ENCODE measurements at places on chromosomes 3 and 15. TPM values are rescaled to one million over a fixed set of nuclear protein-coding genes. Genes with fewer than 3 reads are reported as not detected.

The IMPG2 gene
- under 0.01 TPM for total RNA-seq

The DISP2 gene
- 0.43 TPM for total RNA-seq

DNA sequence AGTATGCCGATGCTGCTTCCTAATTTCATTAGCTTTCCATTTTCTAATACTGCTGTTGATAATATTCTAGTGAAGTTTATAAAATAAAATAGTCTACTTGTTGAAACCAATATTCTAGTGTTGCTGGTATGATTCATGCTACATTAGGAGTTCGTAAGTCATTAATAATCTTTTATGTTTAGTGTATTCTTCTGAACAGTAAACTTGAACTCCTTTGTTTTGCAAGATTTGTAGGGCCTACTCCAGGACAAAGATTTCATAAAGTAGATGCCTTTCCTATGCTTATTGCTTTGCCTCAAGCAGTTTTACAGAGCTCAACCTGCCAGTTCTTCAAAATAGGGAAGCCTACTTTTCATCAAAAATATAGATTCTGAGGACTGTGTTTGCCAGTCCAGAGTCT lies 111.5 kb downstream of the RSRC1 start:
- DNase-seq = no peak

- DNase-seq = no peak
These were observed 680.6 kb downstream of the SQOR start for GRCh38 chr15:46315434-46315833.

DNA sequence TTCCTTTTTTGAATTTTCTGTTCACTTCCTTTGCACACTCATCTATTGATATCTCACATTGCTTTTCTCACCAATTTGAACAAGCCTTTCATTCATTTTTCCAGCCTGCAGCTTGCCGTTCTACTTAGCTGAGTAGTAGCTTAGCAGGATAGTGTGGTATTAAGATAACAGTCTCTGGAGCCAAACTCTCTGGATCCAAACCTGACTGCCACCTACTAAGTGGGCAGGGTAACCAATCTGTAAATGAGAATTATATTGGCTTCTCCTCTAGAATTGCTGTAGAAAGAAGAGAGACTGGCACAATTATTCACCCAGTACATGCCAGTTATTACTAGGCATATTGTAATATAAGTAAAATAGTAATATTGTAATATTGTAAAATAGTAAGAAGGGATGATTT lies 40.5 kb downstream of the AQP9 start:
- DNase-seq = no peak

- peak; percentile 73 for DNase-seq
These were observed 296.3 kb downstream of the UACA start for GRCh38 chr15:70466895-70467529.

Measured in MG63 (cell line).